ENCODE measurements at places on chromosomes 16 and 17.

DNA sequence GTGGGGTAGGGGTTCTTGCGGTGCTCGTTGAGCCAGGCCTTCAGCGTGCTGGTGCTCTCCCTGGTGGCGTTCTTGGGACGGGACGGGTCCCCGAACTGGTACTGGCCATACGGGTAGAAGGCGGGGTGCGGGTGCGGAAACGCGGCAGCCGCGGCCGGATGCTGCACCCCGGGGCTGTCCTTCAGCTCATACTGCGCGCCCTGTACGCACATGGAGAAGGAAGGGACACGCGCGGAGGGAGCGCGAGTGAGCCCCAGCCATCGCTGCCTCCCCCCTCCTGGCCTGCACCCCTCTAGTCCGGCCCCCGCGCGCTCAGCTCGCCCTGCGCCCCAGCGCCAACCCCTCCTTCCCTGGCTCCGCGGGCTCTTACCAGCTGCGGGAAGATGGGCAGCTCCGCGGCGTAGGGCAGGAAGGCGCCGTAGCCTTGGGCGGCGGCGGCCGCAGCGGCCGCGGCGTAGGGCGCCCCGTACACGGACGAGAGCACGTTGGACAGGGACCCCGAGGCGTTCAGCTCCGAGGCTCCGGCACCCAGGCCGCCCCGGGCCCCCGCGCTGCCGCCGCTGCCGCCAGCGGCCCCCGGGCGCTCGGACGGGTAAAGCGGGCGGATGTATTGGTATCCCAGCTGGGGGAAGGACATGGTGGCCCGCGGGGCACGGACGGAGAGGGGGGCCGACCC lies 1.0 kb downstream of the IRX3 start:
- H3K27me3 ChIP-seq, result peaks cover 100% of the 10 kb centered on the region
- no peak overlapping the region for H3K4me3 ChIP-seq
- H3K36me3 ChIP-seq, result no peaks in the 10 kb centered on the region
- DNase-seq, result no peak
- H3K27ac ChIP-seq, result no peak overlapping the region
- H3K4me1 ChIP-seq, result peaks cover 12% of the 10 kb centered on the region

- DNase-seq, result no peak
- H3K36me3 ChIP-seq, result no peaks in the 10 kb centered on the region
- H3K4me1 ChIP-seq, result peaks cover 41% of the 10 kb centered on the region
- peak overlapping the region; percentile 96 for H3K4me3 ChIP-seq
These were observed 994 bp downstream of the PITPNA start for GRCh38 chr17:1561420-1562175.

DNA sequence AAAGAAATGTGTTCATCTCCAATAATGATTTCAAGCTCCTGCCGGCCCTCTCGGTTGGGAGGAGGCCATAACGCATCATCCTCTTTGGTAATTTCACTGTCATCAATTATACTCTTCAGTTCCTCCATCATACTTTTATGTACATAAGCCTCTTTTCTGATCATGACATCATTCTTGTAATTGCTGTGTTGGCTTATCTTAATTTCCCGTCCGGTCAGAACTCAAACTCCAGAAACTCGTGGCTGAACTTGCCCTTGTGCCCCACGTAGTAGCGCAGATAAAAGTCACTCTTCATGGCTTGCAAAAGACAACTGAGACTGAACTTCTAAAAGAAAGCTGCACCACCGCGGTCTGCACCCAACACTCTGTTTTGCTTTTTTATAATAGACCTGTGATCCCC lies 13.6 kb downstream of the TMEM220 start:
- H3K36me3 ChIP-seq, result peaks cover 16% of the 10 kb centered on the region
- H3K4me1 ChIP-seq, result no peaks in the 10 kb centered on the region
- no peak overlapping the region for H3K27ac ChIP-seq
- H3K27me3 ChIP-seq, result no peaks in the 10 kb centered on the region
- H3K4me3 ChIP-seq, result no peak overlapping the region

DNA sequence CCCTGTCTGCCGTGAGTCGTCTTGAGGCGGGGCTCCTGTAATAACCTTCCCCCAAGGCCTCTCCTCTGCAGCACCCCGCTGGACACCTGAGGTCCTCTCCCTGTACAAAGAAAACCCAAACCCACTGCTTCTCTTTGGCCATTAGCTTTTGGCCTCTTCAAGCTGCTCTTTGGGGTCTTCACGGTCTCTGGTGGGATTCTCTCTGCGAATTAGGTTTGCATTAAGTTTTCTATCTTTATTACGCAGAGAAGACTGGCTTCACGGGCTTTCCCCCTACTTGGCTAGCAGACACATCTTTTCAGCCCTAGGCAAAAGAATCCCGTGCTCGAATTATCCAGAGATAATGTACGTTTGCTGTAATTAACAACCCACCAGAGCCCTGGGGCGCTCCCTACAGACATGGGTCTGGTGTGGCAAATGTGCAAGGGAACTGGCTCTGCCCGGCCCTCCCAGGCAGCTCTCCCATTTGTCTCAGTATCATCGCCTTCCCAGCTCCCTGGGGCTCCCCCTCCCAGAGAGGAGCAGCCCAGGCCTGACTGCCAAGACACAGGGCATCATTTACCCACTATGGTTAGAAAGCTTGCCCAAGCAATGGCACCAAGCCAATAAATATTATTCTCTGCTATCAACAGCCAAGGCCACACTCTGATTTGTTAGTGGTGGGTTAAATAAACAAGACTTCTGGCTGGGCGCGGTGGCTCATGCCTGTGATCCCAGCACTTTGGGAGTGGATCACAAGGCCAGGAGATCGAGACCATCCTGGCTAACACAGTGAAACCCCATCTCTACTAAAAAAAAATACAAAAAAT lies 24.7 kb upstream of the KLHDC4 start:
- peak; percentile 23 for DNase-seq
- H3K36me3 ChIP-seq, result no peaks in the 10 kb centered on the region
- no peaks in the 10 kb centered on the region for H3K27me3 ChIP-seq
- H3K4me3 ChIP-seq, result no peak overlapping the region
- H3K4me1 ChIP-seq, result peaks cover 3% of the 10 kb centered on the region

- DNase-seq, result peak; percentile 76
- peaks cover 9% of the 10 kb centered on the region for H3K4me1 ChIP-seq
These were observed 7.0 kb upstream of the SPATA20 start for GRCh38 chr17:50539762-50540559.

GRCh38 chr17:45868276-45868675 lies 23.6 kb downstream of the SPPL2C start:
- H3K4me1 ChIP-seq, result no peaks in the 10 kb centered on the region
- H3K4me3 ChIP-seq, result no peak overlapping the region
- H3K27ac ChIP-seq, result no peak overlapping the region
- DNase-seq, result no peak
- peaks cover 34% of the 10 kb centered on the region for H3K27me3 ChIP-seq
- no peaks in the 10 kb centered on the region for H3K36me3 ChIP-seq

DNA sequence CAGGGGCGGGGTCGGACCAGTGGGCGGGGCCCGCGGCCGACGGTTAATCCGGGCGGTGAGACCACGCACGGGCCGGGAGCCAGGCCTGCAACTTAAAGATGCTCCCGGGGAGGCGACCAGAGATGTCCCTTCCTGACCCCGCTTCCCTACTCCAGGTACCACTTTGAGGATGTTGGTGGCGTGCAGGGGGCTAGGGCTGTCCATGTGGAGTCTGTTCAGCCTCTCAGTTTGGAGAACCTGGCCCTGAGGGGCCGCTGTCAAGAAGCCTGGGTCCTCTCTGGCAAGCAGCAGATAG lies 580 bp downstream of the RANGRF start:
- H3K36me3 ChIP-seq, result no peaks in the 10 kb centered on the region
- no peak for DNase-seq
- no peaks in the 10 kb centered on the region for H3K27me3 ChIP-seq
- H3K27ac ChIP-seq, result peak overlapping the region; percentile 95

GRCh38 chr17:41315814-41316445 lies 420 bp upstream of the KRTAP17-1 start:
- no peaks in the 10 kb centered on the region for H3K4me1 ChIP-seq
- DNase-seq, result no peak
- H3K36me3 ChIP-seq, result no peaks in the 10 kb centered on the region
- no peak overlapping the region for H3K27ac ChIP-seq

DNA sequence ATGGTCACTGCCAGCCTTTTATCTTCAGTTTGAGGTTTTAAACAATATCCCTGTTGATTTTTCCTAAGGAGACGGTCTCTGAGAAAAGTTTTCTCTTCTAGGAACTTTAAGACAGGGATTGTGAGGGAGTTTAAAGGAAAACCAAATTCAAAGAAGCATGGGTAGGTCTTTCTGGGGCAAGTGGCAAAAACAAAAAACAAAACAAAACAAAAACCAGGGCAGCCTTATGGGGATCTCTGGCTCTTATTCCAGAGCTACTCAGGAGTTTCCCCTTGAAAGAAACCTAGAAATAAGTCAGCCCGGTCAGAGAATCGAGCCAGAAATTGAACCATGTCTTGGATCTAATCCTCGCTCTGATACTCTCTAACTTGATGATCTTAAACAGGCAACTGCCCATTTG lies 424.5 kb downstream of the GRIN2A start:
- no peaks in the 10 kb centered on the region for H3K27me3 ChIP-seq
- DNase-seq, result no peak
- no peak overlapping the region for H3K27ac ChIP-seq

DNA sequence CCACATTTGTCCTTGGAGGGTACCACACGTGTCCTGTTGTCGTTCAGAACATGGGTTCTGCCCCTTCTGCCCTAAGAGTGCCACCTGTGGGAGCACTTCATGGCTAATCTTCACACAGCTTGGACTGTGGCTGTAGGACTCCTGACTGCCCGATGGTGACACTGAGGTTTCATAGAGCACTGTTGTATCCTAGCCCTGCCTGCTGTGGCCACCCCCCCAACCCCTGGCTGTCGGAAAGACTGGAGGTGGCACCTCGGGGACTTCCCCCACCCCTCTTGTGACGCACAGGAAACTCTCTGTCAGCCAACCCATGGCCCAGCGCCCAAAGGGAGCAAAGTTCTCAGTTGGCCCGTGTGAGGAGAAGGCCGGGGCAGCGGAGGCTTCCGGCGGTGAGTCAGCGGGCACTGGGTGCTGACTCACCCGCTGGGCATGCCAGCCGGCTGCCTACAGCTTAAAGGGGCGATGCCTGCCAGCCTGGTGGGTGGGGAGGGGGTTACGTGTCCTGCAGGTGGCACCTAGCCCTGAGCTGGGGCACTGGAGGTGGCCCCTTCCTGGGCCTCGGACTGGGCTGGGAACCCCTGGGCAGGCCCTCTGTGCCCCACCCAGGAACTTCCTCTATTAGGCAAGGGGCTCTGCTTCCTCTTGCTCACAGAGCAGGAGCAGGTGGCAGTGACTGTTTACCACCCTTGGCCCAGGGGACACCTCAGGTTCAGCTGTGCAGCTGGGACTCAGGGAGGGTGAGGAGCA lies 3.4 kb downstream of the MAP2K3 start:
- peak; percentile 99 for DNase-seq
- peaks cover 51% of the 10 kb centered on the region for H3K4me1 ChIP-seq
- H3K27me3 ChIP-seq, result no peaks in the 10 kb centered on the region

DNA sequence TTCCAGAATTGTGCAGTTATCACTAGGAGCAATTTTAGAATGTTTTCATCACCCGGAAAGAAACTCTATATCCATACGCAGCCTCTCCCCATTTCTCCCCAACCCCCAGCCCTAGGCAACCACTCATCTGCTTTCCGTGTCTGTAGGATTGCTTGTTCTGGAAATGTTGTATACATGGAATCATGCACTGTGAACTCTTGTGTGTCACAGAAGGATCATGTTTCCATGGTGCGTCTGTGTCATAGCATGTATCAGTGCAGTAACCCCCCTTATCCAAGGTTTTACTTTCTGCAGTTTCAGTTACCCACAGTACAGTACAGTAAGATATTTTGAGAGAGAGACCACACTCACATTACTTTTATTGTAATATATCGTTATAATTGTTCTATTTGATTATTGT lies 299.4 kb downstream of the CPPED1 start:
- peaks cover 13% of the 10 kb centered on the region for H3K4me1 ChIP-seq
- no peak overlapping the region for H3K4me3 ChIP-seq
- DNase-seq, result no peak
- H3K36me3 ChIP-seq, result no peaks in the 10 kb centered on the region
- H3K27ac ChIP-seq, result no peak overlapping the region
- H3K27me3 ChIP-seq, result no peaks in the 10 kb centered on the region

DNA sequence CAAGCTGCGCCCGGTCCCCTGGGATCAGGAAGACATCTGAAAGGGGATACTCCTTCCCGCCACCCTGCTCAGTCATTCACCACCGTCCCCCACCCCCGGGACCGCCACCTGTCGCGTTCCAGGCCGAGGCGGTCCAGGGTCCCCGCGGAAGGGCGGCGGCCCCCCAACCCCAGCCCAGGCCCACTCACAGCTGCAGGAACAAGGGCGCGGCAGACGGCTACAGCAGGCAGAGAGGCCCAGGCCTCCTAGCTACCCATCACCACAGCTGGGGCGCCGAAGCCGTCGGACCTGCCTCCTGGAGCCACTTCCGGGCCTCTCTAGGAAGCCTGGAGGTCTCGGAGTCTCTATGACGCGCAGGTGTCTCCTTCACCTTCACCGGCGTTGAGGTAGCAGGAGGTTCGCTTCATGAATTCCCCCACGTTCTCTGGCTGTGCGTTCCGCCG lies at the start of gene SDR42E1:
SDR42E1 (minus strand) TSS at position 272 of the 443 bp plus-strand sequence. CDS start 10,612 bp downstream, outside the sequence.
- DNase-seq, result peak; percentile 85
- peaks cover 4% of the 10 kb centered on the region for H3K4me1 ChIP-seq
- peak within 1 kb of the TSS; percentile 47 for H3K4me3 ChIP-seq
- no peak within 1 kb of the TSS for H3K27ac ChIP-seq
- H3K36me3 ChIP-seq, result no peaks in the 10 kb centered on the region

- no peak for DNase-seq
- H3K27ac ChIP-seq, result peak overlapping the region; percentile 57
- no peak overlapping the region for H3K4me3 ChIP-seq
- H3K36me3 ChIP-seq, result peaks cover 17% of the 10 kb centered on the region
- H3K4me1 ChIP-seq, result peaks cover 23% of the 10 kb centered on the region
These were observed 5.3 kb downstream of the NKIRAS2 start for GRCh38 chr17:42025191-42025579.

DNA sequence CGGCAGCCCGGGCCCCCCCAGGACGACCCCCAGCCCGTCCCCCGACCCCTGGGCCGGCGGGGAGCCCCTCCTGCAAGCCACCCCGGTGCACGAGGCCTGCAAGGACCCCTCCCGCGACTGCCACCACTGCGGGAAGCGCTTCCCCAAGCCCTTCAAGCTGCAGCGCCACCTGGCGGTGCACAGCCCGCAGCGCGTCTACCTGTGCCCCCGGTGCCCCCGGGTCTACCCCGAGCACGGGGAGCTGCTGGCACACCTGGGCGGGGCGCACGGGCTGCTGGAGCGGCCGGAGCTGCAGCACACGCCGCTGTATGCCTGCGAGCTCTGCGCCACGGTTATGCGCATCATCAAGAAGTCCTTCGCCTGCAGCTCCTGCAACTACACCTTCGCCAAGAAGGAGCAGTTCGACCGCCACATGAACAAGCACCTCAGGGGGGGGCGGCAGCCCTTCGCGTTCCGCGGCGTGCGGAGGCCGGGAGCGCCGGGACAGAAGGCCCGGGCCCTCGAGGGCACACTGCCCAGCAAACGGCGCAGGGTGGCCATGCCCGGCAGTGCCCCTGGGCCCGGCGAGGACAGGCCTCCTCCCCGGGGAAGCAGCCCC lies 15.6 kb upstream of the ZFPM1 start:
- H3K27ac ChIP-seq, result no peak overlapping the region
- DNase-seq, result peak; percentile 63
- no peaks in the 10 kb centered on the region for H3K36me3 ChIP-seq
- H3K27me3 ChIP-seq, result peaks cover 36% of the 10 kb centered on the region

DNA sequence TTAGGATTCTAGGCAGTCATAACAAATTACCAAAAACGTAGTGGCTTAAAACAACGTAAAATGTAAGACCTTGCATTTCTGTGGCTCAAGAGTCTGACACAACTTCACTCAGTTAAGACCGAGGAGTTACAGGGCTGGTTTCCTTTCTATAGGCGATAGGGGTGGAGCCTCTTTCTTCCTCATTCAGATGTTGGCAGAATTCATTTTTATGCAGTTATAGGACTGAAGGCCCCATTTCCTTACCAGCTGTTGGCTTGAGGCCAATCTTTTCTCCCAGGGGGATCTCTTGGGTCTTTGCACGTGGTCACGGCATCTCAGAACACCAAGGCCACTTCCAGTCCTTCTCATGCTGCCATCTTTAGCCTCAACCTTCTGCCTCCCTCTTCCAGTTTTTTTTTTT lies 145.2 kb downstream of the KCNJ2 start:
- H3K4me1 ChIP-seq, result no peaks in the 10 kb centered on the region
- no peak for DNase-seq
- H3K4me3 ChIP-seq, result no peak overlapping the region
- H3K27ac ChIP-seq, result no peak overlapping the region

Measured in transverse colon (tissue), 4 donors.